Parietal lobe (tissue), 2 donors: ENCODE measurements at places on chromosomes 12 and 14. TPM values are rescaled to one million over a fixed set of nuclear protein-coding genes. Genes with fewer than 3 reads are reported as not detected.

Gene PRB2
- not detected for total RNA-seq

Gene STON2
- total RNA-seq = 45.1 TPM

Gene MBIP
- 39.4 TPM for total RNA-seq

Gene LMO3
- 492 TPM for total RNA-seq

Gene OR4K14
- total RNA-seq = not detected

Gene TPH2
- not detected for total RNA-seq

Gene PTGR2
- 9.4 TPM for total RNA-seq

Gene RBP5
- total RNA-seq = not detected

Gene MLF2
- total RNA-seq = 110 TPM

Gene B4GALNT3
- total RNA-seq = 4.7 TPM

Gene C12orf60
- 1.3 TPM for total RNA-seq

Gene CPM
- total RNA-seq = 0.94 TPM

Gene TMEM179
- total RNA-seq = 43.2 TPM

Gene DDX54
- 18.5 TPM for total RNA-seq

Gene BDKRB1
- not detected for total RNA-seq

Gene ARG2
- total RNA-seq = 40.7 TPM

Gene BBS10
- 26.0 TPM for total RNA-seq

Gene NFE2
- total RNA-seq = 0.63 TPM

Gene NDRG2
- total RNA-seq = 105 TPM

Gene OAS3
- 2.8 TPM for total RNA-seq

Gene DCN
- total RNA-seq = 20.3 TPM

Gene GALNT9
- total RNA-seq = 7.2 TPM

Gene YLPM1
- 231 TPM for total RNA-seq

Gene GCH1
- 2.8 TPM for total RNA-seq

Gene HCAR3
- total RNA-seq = not detected

Gene FOXN4
- 0.94 TPM for total RNA-seq

Gene BDKRB2
- total RNA-seq = 0.31 TPM

Gene FLRT2
- total RNA-seq = 372 TPM

Gene PLD4
- total RNA-seq = 2.5 TPM

Gene ATG2B
- total RNA-seq = 82.6 TPM

Gene LMNTD1
- not detected for total RNA-seq

Gene MIPOL1
- total RNA-seq = 33.8 TPM

Gene ANO4
- 77.3 TPM for total RNA-seq

Gene GLI1
- 0.63 TPM for total RNA-seq

Gene TDRD9
- 1.9 TPM for total RNA-seq

Gene BMP4
- total RNA-seq = not detected

Gene AP1G2
- 41.9 TPM for total RNA-seq

Gene CAPZA3
- not detected for total RNA-seq

Gene KRT77
- total RNA-seq = not detected

Gene ACVRL1
- 6.6 TPM for total RNA-seq

Gene ZNF891
- 30.4 TPM for total RNA-seq

Gene GDF3
- not detected for total RNA-seq

Gene OR4Q2
- total RNA-seq = not detected

Gene IFI27
- total RNA-seq = 8.8 TPM

Gene DEPDC4
- total RNA-seq = 1.3 TPM

Gene KRT78
- total RNA-seq = not detected

Gene PTPRO
- total RNA-seq = 283 TPM

Gene RPL10L
- not detected for total RNA-seq

Gene TAS2R10
- 15.0 TPM for total RNA-seq

Gene PLEKHD1
- total RNA-seq = 0.31 TPM

Gene ISCU
- total RNA-seq = 45.4 TPM

Gene SERPINA12
- not detected for total RNA-seq

Gene LRTM2
- 8.1 TPM for total RNA-seq

Gene NYNRIN
- total RNA-seq = 34.7 TPM

Gene ESPL1
- 2.8 TPM for total RNA-seq

Gene STXBP6
- 13.8 TPM for total RNA-seq

Gene PTPN6
- total RNA-seq = 3.4 TPM

Gene RTN1
- 797 TPM for total RNA-seq
